ENCODE measurements at places on chromosomes 3 and 15.

GRCh38 chr15:67613708-67614107 is 71.2 kb downstream of the MAP2K5 start:
- no peak for DNase-seq

- DNase-seq: no peak
Measured at GRCh38 chr3:170244576-170244975, 22.4 kb downstream of the PRKCI start.

- DNase-seq: no peak
Measured at GRCh38 chr3:135083756-135084155, 288.7 kb downstream of the EPHB1 start.

DNA sequence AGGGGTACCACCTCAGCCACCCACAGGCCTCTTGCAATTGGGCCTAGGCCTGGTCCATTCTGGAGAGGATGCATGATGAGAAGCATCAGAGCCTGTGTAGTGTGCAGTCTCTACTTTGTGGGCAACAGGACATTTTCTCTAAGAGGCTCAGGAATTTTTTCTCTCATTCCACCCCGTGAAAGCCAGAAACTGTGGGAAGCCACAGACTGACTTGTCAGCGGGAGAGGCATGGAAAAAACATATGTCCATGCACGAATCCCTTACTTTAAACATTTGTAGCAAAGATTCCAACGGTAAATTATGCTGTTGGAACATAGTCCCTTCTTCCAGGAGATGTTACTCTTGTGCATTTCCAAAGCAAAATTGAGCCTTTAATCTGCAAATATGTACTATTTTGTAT is 196.5 kb downstream of the KLHL25 start:
- no peak for DNase-seq

DNA sequence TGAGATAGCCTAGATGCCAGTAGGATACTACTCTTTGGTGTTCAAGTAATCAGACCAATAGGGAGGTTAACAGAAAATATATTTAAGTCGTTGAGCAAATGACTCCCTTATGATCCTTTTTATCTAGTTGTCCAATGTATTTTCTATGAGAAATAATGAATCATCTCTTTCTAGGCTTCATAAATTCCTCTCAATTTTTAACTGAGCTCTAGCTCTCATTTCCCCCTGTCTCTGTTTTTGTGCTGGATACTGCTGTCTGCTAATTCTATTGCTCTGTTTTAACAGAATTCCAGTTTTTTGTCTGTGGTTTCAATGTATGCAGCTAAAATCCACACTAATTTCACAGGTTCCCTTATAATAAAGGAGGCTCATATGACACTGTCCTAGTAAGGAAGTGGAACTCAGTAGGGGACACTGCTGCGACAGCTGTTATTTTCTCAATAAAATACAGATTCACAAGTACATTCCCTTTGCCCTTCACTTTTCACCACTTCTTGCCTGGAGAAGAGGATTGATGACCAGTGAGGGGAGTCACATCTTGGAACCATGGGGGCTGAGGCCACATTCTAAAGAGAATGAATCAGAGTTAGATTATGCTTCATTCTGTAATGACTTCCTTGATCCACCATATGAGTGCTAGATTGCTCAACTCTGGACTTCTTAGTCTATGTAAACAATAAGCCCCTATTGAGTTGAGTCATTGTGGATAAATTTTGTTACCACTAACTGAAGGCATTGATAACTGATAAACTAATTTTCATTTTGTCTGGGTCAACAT is 558.7 kb upstream of the KCNMB2 start:
- no peak for DNase-seq

- no peak for DNase-seq
Measured at GRCh38 chr15:50907601-50908208, 778 bp upstream of the AP4E1 start.

GRCh38 chr3:110420158-110420641 is 651.4 kb upstream of the NECTIN3 start:
- DNase-seq: no peak

- DNase-seq: no peak
Measured at GRCh38 chr3:62566022-62566557, 192.7 kb upstream of the FEZF2 start.

DNA sequence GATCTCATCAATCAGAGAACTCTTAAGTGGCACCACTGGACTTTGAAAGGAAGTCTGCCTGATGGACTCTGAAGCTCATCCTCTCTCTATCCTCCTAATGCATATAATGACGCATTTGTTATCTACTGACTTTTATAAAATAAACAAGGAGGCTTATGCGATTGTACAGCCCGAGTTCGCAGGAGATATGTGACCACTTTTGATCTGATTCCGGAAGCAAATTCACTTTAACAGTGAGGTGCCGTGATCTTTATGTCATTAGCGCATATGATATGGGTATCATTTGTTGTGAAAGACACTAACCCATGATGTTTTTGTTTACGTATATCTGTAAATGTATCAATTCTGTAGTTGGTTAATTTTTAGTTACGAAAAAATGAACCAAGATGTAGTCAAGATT is 427 bp upstream of the RNF111 start:
- DNase-seq: no peak

- no peak for DNase-seq
Measured at GRCh38 chr15:32878869-32879805, 161.3 kb downstream of the GREM1 start.

DNA sequence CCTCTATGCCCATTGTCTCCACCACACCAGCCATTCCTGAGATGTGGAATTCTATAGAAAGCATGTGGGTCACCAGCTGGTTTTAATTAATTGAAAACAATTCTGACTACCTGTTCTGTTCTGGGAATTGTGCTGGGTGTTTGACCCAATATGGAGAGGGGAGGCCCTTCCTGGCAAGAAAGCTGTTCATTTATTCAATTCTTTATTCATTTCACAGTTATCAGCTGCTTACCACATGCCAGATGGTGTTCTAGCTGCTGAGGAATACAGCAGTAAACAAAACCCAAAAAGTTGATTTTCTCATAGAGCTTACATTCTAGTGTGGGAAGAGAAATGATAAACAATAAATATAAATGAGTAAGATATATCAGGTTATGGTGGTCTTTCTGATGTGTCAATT is 296.1 kb upstream of the RASGRP1 start:
- no peak for DNase-seq

GRCh38 chr3:129534428-129535027 is 6.1 kb downstream of the RHO start:
- DNase-seq: no peak

GRCh38 chr3:37456781-37457180 is 282.4 kb upstream of the LRRFIP2 start:
- DNase-seq: no peak

DNA sequence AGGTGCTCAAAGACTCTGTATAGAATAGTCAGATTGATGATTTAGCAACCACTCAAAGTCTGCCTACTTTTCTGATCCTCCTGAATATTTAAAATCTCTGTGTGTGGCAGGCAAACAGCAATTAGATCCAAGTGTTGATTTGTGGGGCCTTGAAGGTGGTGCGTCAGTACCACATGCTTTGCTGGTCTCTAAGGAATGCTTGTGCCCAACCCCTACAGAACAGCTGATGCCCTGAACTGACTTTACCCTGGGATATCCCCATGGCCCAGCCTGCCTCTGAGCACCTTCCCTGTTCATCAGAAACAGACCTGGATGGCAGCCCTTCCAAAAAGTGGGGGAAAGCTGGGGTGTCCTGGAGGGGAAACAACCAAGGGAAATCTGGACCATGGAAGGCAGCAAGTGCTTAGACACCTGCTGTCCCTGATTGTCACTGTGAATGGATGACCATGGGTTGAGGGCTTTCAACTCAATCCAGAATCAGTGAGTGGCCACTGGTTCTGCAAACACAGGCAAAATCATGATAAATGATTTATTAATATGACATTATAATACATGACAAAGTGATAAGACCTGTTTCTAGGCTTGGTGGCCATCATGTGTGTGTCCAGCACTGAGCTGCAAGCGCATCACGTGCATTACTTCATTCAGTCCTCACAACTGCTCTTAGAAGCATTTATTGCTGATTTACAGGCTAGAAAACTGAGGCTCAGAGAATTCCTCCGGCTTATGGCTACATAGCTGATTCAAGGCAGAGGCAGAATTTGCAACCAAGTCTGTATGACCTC is 76.1 kb upstream of the TPM1 start:
- DNase-seq: no peak

- no peak for DNase-seq
Measured at GRCh38 chr15:67446449-67446848, 74.5 kb upstream of the C15orf61 start.

GRCh38 chr3:47162697-47163168 is 1.2 kb downstream of the SETD2 start:
- no peak for DNase-seq

- DNase-seq: no peak
Measured at GRCh38 chr15:98383571-98383970, 264.8 kb upstream of the IGF1R start.

GRCh38 chr3:42062464-42062863 is 28.7 kb upstream of the TRAK1 start:
- no peak for DNase-seq

GRCh38 chr3:6821411-6821810 is 39.5 kb upstream of the GRM7 start:
- DNase-seq: no peak

DNA sequence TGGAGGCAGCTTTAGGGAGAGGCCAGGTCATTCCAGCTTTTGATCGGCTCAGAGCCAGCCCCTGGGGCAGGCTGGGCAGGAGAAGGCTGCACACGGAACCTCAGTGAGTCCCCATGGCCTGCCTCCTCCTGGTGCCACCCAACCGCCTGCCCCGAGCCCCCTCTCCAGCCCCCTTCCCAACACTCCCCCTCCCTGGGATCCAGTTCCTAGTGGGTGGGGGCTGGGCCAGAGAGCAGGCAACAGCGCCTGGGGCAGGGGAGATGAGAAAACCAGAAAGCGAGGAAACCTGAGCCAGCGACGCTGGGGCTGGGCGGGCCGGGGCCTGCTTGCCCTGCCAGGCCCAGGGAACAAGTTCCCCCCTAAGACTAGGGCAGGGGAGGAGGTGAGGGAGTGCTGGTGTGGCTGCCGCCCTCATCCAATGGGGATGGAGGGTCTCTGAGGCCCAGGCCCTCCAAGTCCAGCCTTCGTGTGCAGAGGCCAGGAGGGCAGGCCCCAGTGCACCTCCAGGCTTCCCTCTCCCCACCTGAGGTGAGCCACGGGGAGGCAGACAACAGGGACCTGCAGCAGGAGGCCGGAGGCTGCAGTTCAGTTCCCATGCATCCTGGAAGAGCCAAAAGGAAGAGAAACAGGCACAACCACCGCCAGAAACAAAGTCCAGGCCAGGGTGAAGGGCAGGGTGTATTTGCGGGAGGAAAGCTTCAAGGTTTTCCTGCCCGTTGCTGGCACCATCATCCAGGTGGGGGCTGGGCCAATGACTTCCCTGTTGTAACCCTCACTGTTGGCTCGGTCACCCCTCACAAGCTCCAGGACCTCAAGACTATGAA is 4.0 kb upstream of the SEMA3F start:
- no peak for DNase-seq

- DNase-seq: no peak
Measured at GRCh38 chr3:134620476-134621115, 30.2 kb downstream of the KY start.

Data from cortex of kidney (tissue), 1 donor.